ENCODE measurements at places on chromosomes 1 and 21.

- no peak for DNase-seq
Observed at GRCh38 chr1:182527680-182528079, 61.4 kb downstream of the RNASEL start.

GRCh38 chr1:184945029-184945428, 29.3 kb downstream of the NIBAN1 start:
- no peak for DNase-seq

- no peak for DNase-seq
Observed at GRCh38 chr21:45209046-45209445, 78.6 kb downstream of the POFUT2 start.

DNA sequence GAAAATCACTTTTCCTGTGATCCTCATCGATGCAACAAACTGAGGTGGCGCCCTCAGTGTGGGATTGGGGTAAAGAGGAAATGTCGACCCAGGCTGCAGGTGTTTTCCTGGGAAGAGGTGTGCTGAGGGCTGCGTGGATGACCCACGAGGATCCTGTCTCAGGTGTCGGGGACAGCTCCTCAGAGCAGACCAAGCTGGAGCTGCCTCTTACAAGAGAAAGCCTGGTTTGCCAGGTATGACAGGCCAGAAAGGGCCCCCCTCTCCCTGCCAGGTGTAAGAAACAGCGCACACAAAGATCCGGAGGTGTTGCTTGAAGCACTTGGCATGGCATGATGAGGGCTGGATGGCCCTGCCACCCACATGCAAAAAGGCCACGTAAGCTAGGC, 12.6 kb downstream of the FHAD1 start:
- DNase-seq: no peak

DNA sequence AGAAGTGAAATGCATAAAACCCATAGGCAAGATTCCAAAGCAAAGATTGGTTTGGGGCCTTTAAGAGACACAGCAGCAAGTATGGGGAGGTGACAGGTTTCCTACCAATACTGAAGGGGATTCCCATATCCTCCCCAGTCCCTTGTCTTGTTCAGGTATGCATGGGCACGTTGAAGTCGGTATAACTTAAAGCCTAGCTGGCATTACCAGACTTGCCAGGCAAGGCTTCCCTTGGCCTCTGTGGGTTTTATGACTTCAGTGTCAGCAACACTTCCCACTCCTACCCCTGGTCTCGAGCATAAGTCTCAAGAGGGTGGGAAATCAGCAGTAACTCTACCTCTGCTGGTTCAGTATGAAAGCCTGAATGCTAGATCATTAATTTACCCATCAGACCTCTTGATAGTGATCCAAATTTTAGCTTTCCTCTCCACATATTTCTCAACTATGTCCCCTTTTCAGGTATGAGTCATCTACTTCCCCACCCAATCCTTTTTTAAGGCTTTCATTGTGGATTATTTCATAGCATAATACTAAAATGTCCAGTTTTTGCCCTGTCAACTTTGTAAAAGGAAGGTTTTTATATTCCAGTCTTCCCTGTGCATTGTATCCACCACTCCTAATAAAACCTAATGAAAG, 6.8 kb downstream of the CYP4X1 start:
- DNase-seq: no peak

DNA sequence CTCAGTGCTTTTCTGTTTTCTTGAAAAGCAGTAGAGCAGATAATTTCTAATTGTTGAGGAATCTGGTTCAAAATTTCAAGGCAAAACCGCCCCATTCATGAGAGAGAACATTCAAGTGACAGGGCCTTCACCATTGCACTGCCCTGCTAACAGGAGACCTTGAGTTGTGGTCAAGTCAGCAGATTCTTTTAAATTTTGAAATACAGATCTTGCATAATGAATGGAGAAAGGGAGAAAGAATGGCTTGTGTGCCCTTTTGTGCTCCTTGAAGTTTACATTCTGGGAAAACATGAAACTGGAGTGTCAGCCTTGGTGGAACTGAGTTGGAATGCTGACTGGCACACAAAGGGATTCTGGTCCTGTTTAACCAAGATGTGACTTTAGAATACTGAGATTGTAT, 164.5 kb upstream of the UBE2U start:
- DNase-seq: no peak

DNA sequence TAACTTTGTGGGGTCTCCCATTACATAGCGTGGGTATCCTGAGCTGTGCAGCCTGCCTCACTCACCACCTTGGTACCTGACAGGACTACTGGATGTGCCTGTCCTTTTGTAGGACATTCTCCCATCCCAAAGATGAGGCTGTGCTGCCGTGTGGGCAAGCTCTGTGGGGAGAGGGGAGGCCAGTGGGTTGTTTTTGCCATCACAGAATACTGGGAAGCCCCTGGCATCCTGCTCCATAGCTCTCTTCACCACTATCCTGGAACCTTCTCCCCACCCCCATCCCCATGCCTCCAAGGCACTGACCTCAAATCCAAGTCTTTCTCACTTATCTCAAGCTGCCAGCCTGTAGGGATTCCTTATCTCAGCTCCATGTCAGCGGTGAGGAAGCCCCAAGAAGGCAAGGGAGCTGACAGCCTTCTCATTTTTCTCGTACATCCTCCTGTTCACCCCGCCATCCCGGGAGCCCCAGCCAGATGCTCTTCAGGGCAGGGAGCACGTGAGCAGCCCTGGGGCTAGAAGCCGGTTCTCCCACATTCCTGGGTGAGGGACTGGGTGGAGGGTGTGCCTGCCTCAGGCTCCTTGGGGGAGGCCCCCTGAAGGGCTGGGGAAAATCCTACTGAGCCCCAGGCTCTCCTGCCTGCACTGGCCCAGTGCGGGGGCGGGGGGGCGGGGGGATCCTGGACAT, 2.4 kb upstream of the ELF3 start:
- no peak for DNase-seq

DNA sequence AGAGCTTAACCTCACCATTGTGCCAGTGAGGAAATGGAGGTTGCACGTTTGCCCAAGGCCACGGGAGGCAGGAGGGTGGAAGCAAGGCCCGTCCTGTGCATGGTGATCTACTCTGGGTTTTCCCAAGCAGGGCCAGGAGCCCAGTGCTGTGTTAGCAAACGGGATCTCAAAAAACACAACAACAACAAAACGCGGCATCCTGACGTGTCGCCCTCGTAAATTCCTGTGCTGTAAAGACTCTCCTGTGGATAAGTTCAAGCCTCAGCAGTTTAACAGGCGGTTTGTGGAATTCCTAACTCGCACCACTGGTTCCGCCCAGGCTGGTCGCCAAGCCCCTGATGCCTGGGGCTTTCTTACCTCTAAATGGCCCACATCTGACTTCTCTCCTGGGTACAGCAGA, 39.1 kb downstream of the TFF3 start:
- no peak for DNase-seq

GRCh38 chr1:40530735-40531380, 579 bp upstream of the ZNF684 start:
- no peak for DNase-seq

GRCh38 chr1:200290010-200290685, 119.7 kb downstream of the ZNF281 start:
- no peak for DNase-seq

DNA sequence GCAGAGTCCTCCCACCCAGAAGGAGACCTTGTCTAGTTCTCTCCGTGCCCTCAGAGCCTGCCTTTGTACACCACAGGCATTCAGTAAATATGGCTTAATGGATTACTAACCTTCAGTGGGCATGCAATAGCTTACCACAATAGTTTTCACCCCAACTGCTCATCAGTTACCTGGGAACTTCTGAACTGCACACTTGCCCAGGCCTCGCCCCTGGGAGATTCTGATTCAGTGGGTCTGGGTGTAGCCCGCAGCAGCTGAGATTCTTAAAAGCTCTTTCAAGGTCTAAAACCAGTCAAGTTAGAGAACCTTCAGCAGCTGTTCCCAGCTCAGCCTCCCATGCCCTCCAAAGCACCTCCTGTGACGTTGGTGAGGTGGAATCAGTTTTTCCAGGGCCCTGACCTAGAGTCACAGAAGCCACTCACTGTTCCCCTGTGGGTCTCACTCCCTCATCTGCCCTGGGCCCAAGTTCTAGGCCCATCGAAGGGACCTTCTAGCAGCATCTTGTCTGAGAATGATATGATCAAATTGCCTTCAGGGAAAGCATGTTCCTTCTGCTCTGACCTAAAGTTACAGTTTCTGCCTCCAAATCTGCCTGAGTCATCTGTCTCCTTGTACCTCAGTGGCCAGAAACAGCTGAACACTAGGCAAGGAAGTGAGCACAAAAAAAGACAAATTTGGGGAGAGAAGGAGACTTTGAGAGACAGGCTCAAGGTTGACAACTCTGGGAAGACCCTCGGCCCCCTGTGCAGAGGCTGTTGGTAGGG, 10.8 kb downstream of the ASAP3 start:
- no peak for DNase-seq

GRCh38 chr1:86263101-86263500, 106.5 kb upstream of the COL24A1 start:
- no peak for DNase-seq

GRCh38 chr1:21651214-21652042, 17.7 kb downstream of the RAP1GAP start:
- DNase-seq: no peak
